Stimulated activated CD4-positive, alpha-beta T cell treated with anti-CD3 and anti-CD28 coated beads, Interleukin-12 subunit alpha, Interleukin-12 subunit beta, amount 100 ng/mL, for 24 hours (primary cell): ENCODE measurements at places on chromosomes 11 and 22.

- DNase-seq: no peak
Observed at GRCh38 chr11:40130427-40130826, 1329.0 kb downstream of the LRRC4C start.

DNA sequence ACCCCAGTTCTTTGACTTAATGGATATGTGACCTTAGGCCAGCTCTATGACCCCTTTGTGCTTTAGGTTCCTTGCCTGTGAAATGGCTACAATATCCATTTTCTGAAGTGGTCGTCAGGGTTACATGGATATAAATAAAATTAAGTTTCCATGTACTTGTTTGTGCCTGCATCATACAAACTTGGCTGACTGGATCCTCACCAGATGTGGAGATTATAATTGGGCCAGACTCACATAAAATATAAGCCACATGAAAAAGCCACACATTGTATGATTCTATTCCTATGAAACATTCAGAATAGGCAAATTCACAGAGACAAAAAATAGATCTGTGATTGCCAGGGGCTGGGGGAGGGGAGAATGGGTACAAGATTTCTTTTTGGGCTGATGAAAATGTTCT, 100.9 kb upstream of the USP47 start:
- DNase-seq: no peak

GRCh38 chr11:72352859-72353551, 81.3 kb downstream of the CLPB start:
- no peak for DNase-seq

GRCh38 chr11:35994421-35994820, 50.6 kb downstream of the LDLRAD3 start:
- no peak for DNase-seq

DNA sequence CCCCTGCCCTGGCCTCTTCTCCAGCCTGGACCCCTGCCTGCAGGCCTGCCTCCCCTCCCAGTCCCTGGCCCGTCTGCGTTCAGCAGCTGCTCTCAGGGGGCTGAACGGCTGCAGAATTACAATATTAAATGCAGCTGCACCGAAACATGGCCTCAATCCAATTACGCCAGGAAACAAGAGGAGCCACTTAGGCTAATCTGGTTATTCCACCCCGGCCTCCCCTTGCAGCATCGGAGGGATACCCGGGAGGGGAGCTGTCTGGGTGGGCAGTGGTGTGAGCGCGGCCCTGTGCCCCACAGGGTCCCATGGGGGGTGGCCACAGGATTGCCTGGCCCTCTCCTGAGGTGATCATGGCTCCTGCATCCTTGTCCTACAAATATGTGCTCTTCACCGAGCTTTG, 42.6 kb downstream of the FLRT1 start:
- no peak for DNase-seq

DNA sequence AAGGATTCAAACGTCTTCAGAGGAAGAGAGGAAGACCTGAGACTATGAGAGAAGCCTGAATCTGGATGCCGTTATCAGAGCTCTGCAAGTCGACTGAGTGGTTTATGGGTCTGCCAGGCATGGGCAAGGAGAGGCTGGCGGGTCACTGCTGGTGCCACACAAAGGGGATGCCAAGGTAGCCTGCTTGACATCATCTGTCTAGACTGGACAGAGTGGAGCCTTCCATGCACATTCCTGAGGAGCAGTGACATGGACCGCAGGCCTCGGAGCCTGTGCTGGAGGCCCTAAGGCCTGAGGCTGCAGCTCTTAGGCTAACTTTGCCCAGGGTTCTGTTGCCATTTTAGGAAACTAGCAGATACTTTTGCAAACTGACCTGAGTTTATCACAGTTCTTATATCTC, 127.4 kb downstream of the WT1 start:
- no peak for DNase-seq

- DNase-seq: no peak
Observed at GRCh38 chr11:121657146-121657545, 204.4 kb upstream of the SORL1-AS1 start.

GRCh38 chr11:69818603-69819441, at the start of gene FGF3:
FGF3 (minus strand) TSS chr11:69819416; CDS start chr11:69818933, 483 bp downstream.
- no peak for DNase-seq

DNA sequence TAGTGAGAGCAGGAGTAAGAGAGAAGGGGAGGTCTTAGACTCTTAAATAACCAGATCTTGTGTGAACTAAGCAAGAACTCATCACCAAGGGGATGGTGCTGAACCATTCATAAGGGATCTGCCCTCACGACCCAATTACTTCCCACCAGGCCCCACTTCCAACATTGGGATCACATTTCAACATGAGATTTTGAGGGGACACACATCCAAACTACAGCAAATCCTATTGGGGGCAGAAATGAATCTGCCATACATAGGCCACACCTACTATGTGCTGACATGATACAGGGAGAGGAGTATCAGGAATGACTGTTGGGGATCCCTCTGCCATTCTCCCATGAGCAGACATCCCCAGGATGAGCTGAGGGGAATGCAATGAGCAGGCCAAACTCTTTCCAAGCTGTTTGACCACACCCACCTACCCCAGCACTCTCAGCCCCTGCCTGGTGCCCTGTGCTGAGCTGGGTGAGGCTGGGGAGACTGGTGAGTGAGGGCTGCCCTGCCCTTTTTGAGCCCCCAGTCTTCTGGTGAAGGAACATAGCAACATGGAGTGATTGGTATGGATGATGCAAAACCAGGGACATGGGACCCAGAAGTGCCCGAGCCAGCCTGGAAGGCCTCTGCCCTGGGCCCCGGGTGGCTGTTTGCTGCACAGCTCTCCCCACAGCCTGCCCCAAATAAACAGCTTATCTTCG, 1.2 kb upstream of the GTSE1 start:
- DNase-seq: no peak

DNA sequence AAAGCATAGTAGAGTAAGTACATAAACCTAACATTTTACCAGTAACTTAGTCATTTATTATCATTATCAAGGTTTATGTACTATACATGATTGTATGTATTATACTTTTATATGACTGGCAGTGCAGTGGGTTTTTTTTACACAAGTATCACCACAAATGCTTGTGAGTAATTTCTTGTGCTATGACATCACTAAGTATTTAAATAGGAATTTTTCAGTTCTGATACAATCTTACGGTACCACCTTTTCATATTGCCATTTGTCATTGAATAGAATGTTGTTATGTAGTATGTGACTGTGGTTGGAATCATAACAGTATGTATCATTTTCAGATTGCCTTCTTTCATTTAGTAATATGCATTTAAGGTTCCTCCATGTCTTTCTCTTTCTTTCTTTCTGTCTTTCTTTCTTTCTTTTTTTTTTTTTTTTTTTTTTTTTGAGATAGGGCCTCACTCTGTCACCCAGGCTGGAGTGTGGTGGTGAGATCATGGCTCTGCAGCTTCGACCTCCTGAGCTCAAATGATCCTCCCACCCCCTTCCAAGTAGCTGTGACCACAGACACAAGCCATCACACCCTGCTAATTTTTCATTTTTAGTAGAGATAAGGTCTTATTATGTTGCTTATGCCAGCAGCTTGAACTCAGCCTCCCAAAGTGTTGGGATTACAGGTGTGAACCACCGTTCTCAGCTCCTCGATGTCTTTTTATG, 18.6 kb downstream of the ATM start:
- DNase-seq: no peak

DNA sequence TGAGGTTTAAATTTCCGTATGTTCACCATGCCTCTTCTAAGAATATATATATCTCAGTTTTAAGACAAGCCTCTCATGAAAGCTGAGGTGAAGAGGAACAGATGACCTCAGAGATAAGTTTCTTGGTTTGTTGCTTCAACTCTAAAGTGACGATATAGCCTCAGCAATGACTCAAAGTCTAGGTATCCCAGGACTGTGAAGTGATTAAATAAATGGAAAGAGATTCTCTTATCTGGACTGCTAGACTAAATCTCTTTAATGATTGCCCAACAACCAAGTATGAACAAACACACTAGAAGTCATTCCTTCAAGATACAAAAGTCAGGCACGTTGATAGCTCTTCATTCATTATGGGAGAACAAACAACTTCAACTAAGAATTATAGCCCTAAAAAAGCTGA, 15.3 kb downstream of the CADM1 start:
- no peak for DNase-seq

DNA sequence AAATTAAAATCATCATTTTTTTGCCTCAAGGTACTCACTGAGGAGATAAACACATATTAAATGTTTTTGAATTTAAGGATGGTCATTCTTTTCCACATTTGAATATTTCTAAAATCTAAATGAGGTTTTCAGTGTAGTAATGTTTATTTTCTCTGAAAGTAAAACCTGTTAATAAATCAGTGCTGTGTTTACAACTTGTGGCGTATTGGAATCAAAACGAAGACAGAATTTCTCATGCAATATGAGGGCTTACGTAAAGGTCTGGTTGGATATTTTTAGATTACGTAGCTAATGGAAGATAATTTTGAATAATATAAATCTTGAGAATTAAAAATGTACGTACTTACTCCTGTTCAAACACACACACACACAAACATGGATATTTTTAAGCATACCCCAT, 106.8 kb upstream of the LUZP2 start:
- no peak for DNase-seq

DNA sequence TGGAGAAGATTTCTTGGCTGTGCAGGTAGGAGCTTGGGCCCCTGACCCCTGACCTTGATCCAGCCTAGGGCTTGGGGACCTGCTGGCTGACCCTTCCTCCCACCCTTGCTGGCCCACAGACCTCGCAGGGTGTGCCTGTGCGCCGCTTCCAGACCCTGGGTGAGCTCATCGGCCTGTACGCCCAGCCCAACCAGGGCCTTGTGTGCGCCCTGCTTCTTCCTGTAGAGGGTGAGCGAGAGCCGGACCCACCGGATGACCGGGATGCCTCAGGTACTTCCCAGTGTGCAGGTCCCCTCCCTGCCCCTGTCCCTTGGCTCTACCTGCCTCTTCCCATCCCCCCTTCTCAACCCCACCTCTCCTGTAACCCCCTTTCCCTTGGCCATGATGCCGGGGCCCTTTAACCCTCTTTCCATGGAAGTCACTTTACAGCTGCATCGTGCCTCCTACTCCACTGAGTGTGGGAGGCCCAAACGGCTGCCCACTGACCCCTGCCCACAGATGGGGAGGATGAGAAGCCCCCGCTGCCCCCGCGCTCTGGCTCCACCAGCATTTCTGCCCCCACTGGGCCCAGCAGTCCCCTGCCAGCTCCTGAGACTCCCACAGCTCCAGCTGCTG, 3.8 kb downstream of the INPPL1 start:
- no peak for DNase-seq

DNA sequence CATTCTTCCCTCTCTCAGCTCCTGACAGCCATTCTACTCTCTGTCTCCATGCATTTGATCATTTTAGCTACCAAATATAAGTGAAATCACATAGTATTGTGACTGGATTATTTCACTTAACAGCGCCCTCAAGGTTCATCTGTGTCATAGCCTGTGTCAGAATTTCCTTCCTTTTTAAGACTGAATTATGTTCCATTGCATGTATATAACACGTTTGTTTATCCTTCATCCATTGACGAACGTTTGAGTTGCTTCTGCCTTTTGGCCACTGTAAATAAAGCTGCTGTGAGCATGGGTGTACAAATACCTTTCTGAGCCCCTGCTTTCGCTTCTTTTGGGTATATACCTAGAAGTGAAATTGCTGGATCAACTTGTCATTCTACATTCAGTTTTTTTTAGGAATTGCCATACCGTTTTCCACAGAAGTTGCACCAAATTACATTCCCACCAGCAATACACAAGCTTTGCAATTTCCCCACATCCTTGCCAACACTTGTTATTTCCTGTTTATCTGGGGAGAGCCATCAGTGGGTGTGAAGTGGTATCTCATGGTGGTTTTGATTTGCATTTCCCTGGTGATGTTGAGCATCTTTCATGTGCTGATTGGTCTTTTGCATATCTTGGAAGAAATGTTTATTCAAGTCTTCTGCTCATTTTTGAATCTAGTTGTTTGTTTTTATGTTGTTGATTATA, 17.5 kb downstream of the GLB1L2 start:
- no peak for DNase-seq

GRCh38 chr11:99238401-99238800, 217.7 kb downstream of the CNTN5 start:
- no peak for DNase-seq

DNA sequence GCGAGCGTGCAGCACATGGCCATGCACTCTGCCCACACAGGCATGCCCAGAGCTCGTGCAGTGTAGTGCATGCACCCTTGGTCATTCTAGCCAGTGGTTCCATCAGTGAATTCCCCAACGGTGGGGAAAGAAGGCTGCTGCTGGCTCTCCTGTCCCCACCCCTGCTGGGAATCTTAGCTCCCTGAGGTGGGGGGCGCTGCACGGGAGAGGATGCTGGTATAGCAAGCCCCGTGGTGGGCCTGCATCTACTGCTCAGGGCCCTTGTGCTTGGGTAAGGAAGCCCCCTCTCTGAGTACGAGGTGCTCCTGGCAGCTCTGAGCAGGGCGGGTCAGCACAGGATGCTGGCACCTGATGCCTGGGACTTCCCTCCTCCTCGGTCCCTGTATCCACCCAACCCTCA, 18.5 kb upstream of the BAIAP2L2 start:
- no peak for DNase-seq

DNA sequence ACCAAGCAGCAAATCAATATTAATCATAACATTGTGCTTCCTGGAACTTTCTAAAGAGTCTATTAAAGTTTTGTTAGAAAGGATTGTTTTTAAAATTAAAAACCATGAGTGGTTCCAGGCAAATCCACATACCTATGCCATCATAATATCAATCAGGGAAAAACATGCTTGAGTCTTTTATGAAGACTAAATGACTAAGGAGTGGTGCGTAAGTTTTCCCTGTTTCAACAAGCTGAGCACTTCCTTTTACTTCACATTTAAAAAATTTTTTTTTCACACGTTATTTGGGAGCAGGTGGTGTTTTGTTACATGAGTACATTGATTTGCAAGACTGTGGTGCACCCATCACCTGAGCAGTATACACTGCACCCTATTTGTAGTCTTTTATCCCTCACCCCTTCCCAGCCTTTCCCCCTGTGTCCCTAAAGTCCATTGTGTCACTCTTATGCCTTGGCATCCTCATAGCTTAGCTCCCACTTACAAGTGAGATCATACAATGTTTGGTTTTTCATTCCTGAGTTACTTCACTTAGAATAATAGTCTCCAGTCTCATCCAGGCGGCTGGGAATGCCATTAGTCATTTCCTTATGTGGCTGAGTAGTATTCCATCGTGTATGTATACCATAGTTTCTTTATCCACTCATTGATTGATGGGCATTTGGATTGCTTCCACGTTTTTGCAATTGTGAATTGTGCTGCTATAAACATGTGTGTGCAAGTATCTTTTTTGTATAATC, 1190.3 kb upstream of the RAG2 start:
- no peak for DNase-seq

GRCh38 chr11:45459491-45459890, 173.3 kb upstream of the SYT13 start:
- no peak for DNase-seq

GRCh38 chr11:6598555-6598954, 4.9 kb downstream of the RRP8 start:
- DNase-seq: no peak

DNA sequence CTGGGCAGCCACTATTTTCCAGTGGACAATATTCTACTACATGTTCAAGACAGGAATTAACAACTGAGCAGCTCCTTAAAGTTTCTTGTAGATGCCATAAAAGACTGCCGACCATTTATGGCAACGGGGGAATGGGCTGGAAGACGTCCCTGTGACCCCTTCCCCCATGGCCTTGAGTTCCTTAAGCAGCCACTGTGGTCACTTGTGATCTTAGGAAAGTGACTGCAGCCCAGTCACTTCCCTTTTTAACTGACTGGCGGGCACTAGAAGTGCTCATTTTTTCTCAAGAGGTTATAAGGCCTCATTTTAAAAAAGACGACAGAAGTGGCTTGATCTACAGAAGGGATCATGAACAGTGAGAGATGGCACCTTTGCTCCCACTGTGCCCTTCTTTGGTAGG, 153.2 kb upstream of the NARS2 start:
- no peak for DNase-seq

- no peak for DNase-seq
Observed at GRCh38 chr11:71365626-71366025, 82.6 kb downstream of the DHCR7 start.
